ENCODE measurements at places on chromosomes 1 and 21.

DNA sequence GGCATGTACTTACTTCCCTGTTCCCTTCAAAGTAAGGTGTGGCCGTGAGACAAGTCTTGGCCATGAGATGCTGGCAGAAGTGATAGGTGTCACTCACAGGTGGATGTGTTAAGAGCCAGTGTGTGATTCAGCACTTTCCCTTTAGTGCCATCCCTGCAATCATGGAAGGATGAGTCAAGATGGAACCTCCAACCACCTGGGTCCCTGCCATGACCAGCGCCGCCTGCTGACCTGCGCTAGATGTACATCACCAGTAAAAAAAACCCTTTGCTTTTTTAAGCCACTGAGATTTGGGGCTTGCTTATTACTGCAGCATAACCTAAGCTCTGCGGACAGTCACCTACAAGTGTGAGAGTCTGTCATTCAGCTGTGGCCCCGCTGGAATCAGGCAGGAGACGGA, 71.7 kb downstream of the TOMM20 start:
- DNase-seq: no peak

DNA sequence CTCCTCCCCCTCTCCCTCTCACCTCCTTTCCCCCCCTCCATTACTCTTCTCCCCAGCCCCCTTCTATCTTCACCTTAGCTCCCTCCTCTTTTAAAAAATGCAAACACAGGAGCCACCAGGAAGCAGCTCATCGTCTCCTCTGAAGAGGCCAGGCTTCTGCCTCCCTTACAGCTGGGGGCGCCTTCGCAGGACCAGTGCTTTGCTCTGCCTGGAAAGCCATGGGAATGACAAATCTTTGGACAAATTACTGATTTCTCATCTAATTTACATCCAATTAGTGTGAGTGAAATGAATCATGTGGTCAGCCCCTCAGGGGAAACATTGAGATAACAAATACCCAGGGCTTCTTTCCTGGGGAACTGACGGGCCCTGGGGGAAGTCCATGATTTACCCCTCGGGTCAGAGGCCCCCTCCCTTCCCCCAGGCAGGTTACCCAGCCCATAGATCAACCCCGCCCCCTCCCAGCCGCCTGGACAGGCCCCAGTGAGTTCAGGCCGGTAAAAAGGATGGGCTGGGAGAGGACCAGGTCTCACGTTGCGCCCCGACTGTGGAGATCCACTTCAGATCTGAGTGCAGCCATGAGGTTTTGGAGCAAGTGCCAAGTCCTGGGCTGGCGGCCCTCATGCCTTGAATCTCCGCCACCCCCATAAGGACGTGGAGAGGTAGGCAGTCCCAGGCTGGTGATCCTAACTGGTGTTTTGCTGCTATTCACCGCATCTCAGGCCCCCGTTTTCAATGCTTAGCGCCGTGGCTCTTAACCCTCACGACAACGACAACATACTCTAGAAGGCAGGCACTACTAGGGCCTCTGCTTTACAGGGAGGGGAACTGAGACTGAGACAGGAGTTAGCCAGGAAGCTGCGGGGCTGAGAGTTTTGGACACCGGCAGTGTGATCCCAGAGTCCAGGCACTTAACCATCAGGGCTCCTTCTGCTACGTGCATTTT, 300.8 kb downstream of the RRAGC start:
- no peak for DNase-seq

DNA sequence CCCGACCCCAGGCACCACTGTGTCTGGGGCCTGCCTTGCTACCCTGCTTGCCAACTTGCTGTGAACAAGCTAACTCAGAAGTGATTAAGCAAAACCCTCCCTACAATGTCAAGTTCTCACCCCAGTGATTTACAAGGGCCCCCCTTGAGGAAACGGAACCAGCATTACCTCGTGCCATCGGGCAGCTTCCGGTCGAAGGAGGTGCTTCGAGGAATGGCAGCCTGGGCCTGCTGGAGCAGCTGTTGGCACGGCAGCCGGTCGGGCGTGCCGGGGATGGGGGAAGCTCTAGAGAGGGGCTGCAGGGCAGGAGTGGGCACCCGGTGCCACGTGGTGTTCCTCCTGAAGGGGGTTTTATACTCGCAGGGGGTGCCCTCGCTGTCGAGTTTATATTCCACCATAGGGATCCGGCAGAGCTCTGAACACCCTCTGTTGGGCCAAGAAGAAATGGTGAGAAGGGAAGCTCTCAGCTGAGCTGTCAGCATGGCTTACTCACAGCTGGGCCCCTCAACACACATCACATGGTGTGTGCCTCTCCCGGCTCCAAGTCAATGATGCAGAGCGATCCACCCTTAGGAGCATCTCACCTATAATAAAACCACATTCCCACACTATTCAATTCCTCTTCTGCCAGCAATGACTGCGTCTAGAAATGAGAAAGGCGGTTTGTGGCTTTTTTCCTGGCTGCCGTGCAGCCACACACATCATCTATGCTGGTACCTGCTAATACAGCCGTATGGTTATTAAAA, 184.4 kb downstream of the SIPA1L2 start:
- DNase-seq: no peak

GRCh38 chr1:63276624-63277023, 45.7 kb upstream of the FOXD3 start:
- no peak for DNase-seq

DNA sequence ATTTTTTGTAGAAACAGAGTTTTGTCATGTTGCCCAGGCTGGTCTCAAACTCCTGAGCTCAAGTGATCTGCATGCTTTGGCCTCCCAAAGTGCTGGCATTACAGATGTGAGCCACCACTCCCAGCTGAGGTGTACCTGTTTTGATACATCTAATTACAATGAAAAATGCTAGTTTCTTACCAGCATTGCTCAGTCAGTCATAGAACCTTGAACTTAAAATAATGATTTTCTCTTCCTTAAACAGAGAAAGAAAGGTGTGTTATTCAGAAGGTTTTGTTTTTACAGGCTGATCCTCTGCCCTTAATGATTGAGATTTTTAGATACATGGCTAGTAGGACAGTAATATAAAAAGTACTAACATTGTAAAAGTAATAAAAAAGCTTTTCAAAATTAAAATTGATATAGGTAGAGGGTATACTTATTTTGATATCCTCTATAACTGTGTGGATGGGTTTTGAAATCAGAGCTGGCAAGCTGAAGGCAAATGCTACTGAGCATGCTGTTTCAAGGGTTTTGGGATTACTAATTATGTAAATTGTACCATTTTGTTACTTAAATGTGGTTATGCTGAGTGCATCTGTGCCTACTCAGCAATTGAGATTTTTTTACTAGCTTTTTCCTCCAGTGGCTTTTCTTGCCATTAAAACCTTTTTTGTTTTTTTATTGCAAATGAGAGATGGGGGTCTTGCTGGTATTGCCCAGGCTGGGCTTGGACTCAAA, 16.1 kb downstream of the PRRC2C start:
- DNase-seq: no peak

DNA sequence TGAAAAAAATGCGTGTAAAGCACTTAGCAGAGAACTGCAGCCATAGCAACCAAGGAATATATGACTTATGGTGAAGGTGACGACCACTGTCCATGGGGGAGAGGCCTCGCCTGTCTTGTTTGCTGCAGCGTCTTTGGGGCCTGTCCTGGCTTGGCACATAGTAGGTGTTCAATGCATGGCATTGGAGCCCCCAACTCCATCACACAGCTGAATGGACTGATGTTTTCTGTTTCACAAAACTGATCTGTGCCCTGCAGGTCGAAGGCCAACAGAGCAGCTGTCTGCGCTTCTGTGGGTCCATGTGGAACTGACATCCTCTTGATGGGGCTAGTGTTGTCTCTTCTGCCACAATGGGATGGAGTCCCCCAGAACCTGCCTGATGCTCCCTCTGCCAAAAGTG, 296.0 kb downstream of the PTPRU start:
- DNase-seq: no peak

DNA sequence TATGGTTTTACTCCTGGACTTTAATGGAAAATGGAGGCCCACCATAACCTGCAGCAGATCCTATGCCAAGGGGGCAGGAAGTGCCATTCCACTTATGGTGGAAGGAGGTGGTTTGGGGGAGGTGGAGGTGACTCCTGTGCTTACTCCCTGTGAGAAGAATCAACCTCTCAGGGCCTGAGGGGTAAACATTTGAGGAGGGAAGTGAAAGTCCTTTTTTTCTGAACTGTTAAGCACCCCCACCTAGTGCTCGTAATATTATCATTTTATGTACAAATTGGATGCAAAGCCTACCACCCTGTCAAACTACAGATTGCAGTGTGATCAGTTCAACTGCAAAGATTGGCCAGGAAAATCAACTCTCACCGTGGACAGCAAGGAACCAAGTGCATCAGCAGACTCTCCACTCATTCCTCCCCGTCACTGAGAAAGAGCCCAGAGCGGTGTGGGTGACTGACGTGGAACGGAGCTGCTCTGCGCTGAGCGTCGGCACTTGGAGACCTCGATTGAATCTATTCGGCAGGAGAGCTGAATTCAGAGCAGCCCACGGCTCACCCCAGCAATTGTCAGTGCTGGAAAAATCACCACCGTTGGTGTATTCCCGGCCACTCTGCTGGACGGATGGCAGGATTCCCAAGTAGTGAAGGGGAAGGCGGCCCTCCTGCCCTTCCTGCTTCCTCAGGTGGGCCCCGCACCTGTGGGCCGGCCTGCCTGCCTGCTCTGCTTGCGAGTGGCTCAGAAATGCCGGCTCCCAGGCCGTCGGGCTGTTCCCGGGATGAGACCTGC, 46.8 kb upstream of the COX20 start:
- DNase-seq: no peak

- DNase-seq: no peak
Observed at GRCh38 chr1:33143176-33143575, 38.7 kb downstream of the TRIM62 start.

GRCh38 chr21:46207006-46207919, 21.3 kb downstream of the LSS start:
- DNase-seq: no peak

DNA sequence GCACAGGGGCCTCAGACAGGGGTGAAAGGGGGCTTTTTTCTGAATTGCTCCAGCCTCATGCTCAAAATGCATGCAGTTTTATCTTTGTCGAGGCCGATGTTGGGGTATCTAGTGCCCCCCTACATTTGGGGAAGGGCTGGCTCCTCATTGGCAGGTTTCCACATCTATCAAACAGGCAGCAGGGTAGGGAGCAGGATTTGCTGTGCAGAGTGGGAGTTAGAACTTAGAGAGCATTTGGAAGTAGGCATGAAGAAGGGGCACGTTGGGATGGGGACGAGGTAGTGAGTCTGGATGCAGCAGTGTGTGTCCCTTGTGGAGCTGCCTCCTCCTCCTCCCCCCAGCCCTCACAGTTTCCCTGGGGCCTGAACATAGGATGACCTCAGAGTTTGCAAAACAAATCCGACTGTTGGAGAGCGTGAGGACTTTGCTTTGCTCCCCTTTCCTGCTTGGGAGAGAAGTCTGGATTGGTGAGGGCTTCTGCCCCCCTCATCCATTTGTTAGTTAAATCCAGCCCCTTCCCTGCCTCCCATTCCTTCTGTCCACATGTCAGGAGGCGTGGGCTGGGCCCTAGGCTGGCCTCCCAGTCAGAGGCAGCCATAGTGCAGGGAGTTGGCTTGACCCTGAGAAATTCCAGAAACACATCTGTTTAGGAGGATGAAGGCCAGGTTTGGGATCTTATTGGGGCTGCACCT, 36.9 kb upstream of the GPR37L1 start:
- no peak for DNase-seq

DNA sequence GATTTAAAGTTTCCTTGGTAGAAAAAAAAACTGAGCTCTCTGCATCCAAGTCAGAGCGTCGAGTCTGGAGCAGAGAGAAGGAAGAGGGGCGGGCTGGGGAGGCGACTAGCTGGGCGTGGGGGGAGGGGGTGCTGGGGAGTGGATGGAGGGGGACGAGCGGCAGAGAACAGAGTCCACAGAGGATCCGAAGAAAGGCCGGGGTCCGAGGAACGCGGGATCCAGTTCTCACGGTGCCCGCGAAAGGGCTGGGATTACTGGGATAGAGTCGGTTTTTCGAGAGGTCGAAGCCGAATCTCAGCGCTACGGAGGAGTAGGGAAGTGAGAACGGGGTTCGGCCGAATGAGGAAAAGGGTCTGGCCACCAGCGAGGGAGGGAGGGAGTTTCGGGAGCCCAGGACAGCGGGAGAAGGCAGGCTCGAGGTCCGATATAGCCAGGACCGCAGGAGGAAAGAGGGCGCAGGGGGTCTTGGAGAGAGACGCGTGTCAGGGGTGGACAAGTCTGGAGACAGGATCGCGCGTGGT, 665 bp downstream of the DAB1 start:
- DNase-seq: no peak

DNA sequence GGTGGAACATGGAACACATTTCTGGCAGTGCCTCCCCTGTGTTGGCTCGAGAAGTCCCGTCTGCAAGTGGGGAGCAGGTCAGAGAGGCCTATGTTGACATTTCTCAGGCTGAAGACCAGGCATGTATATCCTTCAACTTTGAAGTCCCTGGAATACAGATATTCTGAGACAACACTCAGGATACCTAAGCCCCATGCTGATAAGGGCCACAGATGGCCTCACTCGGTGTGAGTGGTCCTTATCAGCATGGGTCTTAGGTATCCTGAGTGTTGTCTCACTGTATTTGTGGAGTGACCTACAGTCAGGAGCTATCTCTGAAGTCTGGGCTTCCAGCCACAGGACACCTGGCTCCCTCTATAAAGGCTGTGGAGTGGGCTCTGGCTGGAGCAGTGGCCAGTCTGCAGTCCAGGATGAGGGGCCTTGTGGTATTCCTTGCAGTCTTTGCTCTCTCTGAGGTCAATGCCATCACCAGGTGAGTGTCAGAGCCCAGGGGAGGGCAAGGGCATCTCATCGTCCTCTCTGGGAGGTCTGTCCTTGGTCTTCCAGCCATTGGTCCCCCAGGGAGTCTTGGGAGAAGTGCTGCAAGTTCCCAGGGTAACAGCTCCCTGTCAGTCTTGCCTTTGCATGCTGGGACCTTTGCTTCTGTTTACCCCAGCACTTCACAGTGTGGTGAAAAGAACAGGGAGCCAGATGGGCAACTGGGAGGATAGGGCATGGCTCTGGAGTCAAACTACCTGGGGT, 29.6 kb downstream of the PROK1 start:
- no peak for DNase-seq

DNA sequence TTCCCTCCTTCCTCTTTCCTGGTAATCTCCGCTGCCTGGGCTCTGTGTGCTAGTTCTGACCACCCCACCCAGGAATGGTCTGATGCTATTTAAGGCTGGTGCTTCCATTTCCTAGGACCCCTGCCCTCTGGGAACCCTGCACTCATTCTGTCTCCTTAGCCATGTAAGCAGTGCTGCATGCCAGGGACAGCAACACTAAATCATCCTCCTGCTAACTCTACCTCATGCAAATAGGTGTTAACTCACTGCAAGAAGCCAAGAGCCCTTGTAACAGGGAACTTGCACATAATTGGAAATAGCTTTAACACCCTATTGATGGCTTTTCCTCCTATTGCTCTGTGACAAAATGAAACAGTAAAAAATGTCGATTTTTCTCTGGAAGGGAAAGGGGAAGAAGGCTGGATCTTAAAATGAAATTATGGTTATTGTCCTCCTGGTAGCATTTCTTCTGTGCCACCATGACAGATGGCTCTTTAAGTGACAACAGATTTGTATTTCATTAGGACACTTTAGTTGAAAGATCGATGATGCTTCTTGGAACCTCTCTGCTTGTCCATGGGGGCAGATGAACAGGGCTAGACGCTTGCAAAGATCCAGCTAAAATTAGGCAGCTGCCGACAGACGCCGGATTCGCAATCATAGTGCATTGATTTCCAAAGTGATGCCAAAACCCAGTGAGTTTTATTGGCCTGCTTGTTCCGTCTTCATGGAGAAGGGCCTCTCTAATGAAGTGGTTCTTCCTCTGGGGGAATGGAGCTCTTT, 551.7 kb downstream of the MATN1 start:
- no peak for DNase-seq

GRCh38 chr1:41592451-41593125, 108.1 kb upstream of the EDN2 start:
- no peak for DNase-seq

GRCh38 chr1:109181807-109182163, 31.9 kb upstream of the SARS1 start:
- no peak for DNase-seq

GRCh38 chr1:46254668-46255067, 7.1 kb downstream of the RAD54L start:
- no peak for DNase-seq

Data from CD4-positive, alpha-beta T cell treated with Interleukin-6 for 4 hours (primary cell).